ENCODE measurements at places on chromosomes 16 and 17.

DNA sequence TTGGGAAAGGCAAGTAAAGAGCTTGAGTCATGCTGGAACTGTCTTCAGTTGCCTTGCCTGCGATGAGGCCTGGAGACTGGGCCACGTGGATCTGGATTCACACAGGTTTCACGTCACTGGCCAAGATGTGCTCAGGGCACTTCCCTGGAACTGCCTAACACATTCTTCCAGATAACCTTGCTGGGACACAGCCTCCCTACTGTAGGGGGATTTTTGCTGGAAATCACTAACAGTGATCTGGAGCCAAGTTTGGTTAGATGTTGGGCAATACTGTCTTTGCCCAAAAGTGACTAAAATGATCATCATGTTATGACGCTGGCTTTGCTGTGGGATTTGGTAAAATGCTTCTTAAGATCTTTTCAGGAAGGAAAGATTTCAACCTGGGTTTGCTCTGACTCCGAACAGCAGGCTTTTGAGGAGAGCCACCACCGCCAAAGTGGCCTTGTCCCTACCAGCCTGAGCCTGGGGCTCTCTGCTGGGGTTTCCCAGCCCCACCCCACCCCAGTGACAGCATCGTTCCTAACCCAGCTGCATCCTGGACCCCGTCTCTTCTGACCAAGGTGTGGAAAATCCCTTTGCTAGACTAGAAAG is 14.7 kb downstream of the C1QTNF1 start:
- peak; percentile 23 for DNase-seq

DNA sequence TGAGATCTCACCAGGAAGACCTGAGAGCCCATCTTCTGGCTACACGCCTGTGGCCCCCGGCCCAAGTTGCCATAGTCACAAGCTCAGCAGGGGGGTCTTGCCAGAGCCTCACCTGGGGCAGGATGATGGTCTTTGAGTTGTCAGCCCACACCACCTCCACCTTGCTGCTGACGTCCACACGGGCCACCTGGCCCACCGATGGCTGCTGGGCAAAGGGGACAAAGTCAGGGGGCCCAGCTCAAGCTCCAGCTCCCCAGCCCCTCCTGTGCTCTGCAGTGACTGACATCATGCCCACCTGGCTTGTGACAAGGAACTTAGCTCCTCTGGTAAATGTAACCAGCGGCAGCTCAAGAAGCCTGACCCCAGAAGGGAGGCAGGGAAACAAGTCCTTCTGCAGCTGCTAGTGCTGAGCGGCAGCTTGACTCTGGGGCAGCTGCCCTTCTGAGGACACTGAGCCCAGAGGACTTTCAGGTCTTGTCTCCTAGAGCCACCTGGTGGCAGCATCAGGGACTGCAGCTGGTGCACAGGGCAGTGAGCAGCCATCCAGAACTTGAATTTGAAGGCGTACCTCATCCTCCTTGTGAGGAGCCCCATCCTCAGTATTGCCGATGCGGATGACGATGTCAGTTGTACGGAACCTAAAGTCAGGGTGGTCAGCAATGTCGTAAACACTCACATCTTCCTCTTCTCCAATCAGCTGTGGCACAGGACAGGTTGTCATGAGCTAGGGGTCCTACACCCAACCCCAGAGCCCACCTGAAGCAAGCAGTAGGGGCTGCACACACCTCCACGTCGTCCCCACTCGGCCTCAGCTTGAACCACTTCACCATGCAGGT is 13.5 kb downstream of the SPHK1 start:
- peak; percentile 95 for DNase-seq

DNA sequence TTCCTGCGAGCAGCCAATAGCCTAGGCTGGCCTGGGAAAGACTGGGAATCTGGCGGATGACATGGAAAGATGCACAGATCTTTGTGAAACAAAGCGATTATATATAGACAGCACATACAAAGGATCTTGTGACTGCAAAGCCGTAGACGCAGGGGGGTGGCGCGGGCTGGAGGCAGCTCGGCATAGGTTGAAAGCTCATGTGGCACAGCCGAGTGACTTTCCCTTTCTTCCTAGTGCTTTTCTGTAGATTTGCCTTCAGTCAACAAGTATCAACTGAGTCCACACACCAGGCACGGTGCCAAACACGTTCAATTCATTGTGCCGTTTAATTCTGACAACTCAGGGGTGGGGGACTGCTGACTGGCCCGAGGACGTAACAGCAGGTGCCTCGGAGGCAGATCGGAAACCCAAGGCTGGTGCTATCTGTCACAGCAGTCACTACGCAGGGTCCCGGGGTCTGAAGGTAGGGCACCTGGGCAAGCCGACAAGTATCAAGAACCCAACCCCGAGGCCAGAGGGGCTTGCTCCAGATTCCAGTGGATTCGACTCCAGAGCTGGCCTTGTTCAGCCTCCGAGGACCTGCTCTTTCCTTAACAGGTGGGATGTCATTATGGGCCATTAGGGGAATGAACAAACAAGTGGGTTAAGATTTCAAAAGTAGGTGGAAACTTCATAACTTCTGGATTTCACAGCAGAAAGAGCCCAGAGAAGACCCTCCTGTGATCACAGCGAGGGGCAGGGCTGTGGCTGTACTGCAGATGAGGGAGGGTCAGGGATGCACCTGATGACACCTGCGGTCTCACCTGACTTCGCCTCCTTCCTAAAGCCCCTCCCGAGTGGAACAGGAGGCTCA is 5.9 kb downstream of the PAM16 start:
- no peak for DNase-seq

- DNase-seq = no peak
These were observed 7.4 kb downstream of the CMIP start for GRCh38 chr16:81451753-81452680.

GRCh38 chr17:47882247-47882646 is 13.8 kb upstream of the SP2 start:
- no peak for DNase-seq

Measured in activated CD8-positive, alpha-beta memory T cell treated with anti-CD3 and anti-CD28 coated beads, Interleukin-2, amount 50 U/mL, for 48 hours (primary cell).